ENCODE measurements at places on chromosomes 5 and 9.

DNA sequence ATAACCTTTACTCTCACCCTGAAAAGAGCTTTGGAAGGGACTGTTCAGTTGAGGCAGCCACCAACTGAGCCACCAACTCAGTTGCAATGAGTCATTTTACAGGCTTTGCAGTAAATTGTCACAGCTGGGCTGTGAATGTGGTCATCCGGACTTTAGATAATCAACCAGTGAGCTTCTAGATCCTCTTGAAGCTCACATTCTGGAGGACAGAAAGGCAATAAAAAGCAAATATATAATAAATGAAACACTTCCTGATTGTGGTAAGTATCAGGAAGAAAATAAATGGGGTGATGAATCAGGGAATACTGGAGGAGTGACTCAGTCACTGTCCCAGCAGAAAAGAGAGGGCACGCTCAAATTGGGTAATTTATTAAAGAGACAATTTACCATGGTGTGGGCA lies 13.2 kb upstream of the C5orf58 start:
- DNase-seq: no peak

GRCh38 chr5:32155211-32155610 lies 18.9 kb downstream of the GOLPH3 start:
- DNase-seq: no peak

GRCh38 chr5:135576075-135576599 lies 2.7 kb downstream of the CXCL14 start:
- no peak for DNase-seq

GRCh38 chr5:139676406-139676805 lies 28.3 kb downstream of the CXXC5 start:
- DNase-seq: no peak

- no peak for DNase-seq
These were observed 32.6 kb downstream of the CSNK1A1 start for GRCh38 chr5:149518620-149519019.

DNA sequence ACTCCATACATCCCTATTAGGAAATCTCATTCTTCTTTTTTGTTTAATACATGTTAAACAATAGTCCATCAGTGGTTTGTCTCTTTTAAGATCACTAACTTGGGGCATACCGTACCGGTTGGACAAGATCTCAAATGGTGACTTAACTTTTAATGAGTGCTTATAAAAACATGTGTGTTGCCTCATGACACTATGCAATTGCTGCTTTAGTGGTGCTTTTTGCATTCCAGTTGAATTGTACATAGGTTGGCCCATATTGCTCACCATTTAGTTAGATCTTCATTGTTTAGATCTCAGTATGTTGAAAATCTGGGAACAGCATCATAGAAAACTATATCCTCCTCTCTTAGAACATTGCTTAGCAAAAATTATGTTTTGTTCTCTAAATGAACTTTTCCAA lies 17.8 kb downstream of the C9orf85 start:
- DNase-seq: no peak

All from stimulated activated CD8-positive, alpha-beta memory T cell treated with anti-CD3 and anti-CD28 coated beads, Interleukin-7, amount 100 ng/mL, for 24 hours (primary cell).